NCI-H2029 (cell line): ENCODE measurements at places on chromosomes 7 and 10.
A peak's percentile ranks its signal among the peaks of the same experiment; 100 is the strongest.

- no peak for DNase-seq
Observed at GRCh38 chr7:102413091-102413490, 16.9 kb downstream of the PRKRIP1 start.

- no peak for DNase-seq
Observed at GRCh38 chr10:8310930-8311329, 256.4 kb downstream of the GATA3 start.

GRCh38 chr7:55457801-55458200 lies 92.7 kb downstream of the LANCL2 start:
- no peak for DNase-seq

- DNase-seq = no peak
Observed at GRCh38 chr7:157932498-157933218, 595.9 kb downstream of the DNAJB6 start.

- no peak for DNase-seq
Observed at GRCh38 chr10:15314482-15315045, 56.5 kb downstream of the FAM171A1 start.

- DNase-seq = no peak
Observed at GRCh38 chr7:99665312-99666012, 14.3 kb downstream of the CYP3A5 start.

DNA sequence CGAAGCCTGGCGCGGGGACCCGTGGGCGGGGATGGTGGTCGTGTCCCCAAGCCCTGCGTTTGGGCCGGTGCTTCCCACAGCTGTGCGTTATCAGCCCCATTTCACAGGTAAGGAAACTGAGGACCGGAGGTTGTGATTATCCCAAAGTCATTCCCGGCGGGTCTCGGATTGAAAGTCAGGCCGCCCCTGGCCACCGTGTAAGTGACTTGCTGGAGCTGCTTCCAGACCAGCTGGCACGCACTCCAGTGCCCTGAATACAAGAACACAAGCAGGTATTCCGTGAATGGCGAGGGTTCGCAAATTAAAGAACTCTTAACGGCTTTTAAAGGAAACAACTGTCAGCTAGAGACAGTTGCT lies 675 bp upstream of the ATE1 start:
- no peak for DNase-seq

- DNase-seq = no peak
Observed at GRCh38 chr10:125213541-125214282, 53.3 kb upstream of the CTBP2 start.

DNA sequence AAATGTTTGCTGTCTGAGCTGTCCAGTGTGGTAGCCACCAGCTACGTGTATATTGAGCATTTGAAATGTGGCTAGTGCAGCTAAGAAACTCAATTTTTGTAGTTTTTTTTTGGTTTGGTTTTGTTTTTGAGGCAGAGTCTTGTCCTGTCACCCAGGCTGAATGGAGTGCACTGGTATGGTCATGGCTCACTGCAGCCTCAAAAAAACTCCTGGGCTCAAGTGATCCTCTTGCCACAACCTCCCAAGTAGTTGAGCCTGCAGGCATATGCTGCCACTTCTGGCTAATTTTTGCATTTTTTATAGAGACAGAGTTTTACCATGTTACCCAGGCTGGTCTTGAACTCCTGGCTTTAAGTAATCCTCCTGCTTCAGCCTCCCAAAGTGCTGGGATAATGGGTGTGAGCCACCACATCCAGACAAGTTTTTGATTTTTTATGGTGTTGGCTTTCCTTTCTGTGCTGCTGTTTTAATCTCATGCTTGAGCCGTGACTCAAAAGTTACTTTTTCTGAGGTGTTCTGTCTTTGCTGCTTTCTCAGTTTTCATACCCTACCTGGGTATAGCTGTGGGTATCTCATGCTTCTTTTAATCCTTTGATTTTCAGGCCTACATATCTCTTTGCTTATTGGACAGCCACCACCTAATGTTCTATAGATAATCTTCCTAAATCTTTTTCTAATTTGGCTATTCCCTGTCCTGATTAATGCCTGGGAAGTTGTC lies 16.0 kb downstream of the WAC start:
- no peak for DNase-seq

- DNase-seq = no peak
Observed at GRCh38 chr7:39033885-39034624, 56.3 kb downstream of the POU6F2 start.

DNA sequence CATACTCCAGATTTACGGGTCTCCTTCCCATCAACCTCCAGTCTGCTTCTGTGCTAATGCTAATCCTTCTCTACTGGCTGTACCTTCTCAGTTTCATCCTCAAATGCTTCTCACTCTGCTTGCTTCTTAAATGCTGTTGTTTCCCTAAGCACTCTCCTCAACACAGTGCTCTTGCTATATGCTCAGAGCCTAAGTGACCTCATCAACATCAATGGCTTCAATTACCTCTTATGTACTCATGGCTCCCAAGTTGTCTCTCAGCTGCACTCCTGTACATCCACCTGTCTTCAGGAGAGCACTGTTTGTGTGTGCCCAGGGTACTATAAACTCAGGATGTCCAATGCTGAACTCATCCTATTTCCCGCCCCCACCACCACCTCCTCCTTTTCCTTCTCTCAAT lies 22.5 kb downstream of the ELAPOR2 start:
- peak; percentile 13 for DNase-seq

DNA sequence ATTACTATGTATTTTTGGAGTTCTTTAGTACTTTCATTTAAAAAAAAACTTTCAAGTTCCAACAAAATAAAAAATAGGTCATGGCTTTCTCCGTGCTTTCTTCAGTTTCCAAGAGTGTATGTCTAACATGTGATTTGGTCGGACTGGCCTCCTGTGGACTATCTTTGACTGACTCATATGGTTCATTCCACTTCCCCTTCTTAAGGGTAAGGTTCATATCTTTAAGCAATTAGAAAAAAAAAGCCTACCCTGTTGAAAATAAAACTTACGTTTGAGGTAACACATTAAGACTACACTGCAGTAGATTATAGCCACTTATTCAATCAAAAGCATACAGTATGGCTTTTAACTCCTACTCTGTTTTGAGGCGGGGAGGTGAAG lies 112.8 kb upstream of the AHR start:
- DNase-seq = no peak

GRCh38 chr7:69434398-69434815 lies 163.9 kb upstream of the AUTS2 start:
- DNase-seq = no peak

DNA sequence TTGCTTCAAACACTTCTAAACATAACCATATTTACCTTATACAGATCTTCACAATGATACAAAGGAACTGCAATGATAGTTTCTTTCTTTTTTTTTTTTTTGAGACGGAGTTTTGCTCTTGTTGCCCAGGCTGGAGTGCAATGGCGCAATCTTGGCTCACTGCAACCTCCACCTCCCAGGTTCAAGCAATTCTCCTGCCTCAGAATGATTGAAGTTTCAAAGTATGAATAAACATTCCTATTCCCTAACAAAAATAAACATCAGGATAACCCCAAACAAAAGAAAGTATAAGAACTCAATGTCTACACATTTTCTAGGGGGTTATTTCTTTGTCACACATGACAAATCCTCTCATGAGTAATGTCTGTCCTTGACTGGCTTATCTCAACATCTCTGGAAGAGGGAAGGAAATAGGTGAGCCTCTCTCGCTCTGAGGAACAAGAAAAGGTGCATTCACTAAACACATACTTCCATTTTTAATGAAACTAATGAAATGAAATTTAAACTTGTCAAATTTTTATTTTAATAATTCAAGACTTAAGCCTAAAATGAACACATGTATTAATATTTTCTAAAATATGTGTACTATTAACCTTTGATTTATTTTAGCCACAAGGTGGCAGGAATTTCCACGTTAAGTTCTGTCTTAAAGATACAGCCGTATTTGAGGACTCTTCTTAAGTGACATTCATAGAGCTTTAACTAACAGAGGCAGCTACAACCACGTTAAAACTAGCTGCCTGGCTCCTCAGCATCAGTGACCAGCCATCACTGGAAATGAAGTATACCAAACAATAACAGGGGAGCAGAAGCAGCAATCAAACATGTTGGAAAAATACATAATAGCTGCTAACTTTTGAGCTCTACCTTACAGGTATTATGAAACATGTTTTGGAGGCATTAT lies 58.3 kb downstream of the MALSU1 start:
- peak; percentile 8 for DNase-seq

DNA sequence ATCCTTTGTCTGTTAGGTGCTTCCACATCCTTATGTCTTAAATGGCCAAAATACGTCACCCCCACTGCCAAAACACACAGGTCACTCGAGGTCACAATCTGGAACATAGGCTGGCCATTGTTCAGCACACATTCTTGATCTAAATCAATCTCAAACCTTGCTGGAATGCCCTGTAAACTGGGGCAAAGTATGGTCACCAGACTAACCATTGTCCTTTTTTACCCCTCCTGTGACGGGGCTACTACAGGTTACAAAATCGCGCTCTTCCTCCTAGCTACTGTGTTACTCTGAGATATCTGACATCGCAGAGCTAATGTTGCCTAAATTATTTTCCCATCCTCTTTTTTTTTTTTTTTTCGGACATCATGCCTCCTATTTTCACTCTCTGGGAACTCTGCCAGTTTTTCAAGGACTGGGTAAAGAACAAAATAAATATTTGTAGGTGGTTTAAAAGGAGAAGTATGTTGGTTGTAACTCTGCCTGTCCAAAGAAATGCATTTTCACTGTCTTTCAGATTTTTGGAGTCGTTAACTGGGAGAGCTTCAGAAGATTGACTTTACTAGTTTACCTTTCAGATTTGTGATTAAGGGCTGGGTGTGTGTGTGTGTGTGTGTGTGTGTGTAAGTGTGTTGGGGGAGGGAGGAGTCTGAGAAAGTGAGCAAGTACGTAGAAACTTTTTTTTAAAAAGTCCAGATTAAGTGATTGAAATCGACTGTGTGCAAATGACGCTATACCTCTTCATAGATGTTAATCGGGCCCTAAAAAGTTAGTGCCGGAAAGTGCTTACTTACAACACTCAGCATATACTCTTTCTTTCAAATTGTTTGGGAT lies 942 bp upstream of the KIAA1217 start:
- DNase-seq = peak; percentile 73

DNA sequence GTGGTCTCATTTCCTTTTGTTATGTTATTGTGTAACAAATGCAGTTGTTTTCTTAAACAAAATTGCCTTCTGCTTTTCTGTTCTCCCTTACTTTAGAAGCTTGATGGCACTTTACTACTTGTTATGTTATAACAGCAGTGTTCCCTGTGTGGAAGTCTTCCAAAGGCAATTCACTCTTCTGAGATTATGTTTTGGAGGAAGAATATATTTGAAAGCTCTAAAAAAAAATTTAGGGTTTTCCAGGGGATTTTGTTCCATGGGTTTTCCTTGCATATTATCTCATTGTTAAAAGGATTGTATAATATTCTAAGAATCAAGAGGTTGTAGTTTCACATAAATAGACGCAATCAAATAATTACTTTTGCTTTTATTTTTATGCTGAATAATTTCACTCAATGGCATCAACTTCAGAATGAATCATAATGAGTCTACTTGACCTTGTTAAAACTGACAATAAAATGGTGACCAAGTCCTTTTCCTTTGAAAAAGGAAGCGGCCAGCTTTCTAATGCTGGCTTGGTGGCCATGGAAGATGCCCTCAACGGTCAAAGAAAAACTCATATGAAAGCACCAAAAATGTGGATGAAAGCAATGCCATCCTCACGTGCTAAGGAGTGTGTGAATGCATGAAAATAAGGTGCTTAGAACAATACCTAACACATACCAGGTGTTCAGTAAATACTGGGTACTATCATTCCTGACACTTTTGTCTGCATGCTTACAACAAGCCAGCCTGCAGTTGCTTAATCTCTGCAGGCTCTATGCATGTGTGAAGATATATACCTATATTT lies 92.4 kb upstream of the KLF6 start:
- DNase-seq = no peak
